ENCODE measurements at places on chromosomes 4 and X.

GRCh38 chrX:109472939-109473735 lies 8.7 kb downstream of the GUCY2F start:
- no peak for DNase-seq

- DNase-seq, result no peak
Measured at GRCh38 chr4:73309211-73309610, 50.6 kb upstream of the ANKRD17 start.

GRCh38 chrX:69387567-69388487 lies 116.3 kb upstream of the NALF2 start:
- no peak for DNase-seq

- no peak for DNase-seq
Measured at GRCh38 chrX:96002431-96002830, 682.2 kb upstream of the DIAPH2 start.

GRCh38 chrX:54043541-54044125 lies 640 bp downstream of the PHF8 start:
- no peak for DNase-seq

DNA sequence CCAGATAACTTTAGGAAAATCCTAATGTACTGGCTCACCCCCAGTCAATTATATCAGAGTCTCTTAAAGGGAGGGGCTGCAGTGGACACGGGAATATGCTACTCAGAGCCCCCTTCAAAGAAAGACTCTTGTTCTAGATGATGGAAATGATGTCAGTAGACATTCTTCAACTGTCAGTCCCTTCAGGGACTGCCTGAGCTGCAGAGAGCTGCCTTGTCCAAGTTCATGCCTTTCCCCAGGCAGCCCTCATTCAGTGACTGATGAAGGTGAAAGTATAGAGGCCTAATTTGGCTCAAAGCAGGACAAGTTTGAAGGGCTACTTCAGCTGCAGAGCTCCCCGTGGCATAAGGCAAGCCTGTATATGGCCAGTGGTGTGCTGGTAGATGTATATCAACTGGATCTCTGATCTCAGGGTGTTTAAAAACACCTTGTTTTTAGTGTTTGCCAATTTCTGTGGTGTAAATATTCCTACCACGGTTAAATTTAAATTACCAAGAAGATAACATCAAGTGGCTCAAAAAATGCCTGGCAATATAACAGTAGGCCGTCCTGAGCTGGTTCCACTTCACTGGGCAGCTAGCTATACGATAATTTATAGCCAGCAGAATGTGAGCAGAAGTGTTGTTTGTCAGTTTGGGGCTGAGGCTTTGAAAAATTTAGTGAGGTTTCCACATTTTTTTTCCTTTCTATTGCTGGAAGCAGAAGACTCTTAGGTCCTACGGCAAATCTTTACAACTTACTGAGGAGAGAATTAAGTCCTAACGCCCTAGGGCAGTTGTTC lies 748.8 kb upstream of the FTHL17 start:
- DNase-seq, result no peak

DNA sequence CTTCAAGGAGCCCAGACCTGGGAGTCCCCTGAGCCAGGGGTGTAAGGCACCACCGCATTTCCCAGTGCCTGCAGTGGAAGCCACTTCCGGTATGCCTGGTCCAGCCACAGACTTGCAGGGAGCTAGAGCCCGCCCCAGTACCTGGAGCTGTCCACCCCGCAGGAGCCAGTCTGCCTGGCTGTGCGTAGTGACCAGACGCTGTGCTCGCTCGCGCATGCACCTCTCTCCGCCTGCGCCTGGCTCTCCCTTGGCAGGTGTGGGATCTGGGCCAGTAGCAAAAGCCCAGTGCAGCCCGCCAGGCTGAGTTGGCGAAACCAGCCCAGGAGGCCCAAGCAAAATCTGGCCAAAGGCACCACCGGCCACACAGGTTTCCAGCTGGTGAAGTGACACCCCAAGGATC lies 973.7 kb upstream of the AGA start:
- no peak for DNase-seq

- DNase-seq, result no peak
Measured at GRCh38 chr4:1938027-1938426, 66.8 kb downstream of the NSD2 start.

- no peak for DNase-seq
Measured at GRCh38 chr4:135934026-135934425, 1598.3 kb downstream of the PCDH18 start.
